Stimulated activated CD4-positive, alpha-beta T cell treated with anti-CD3 and anti-CD28 coated beads, Interleukin-12 subunit alpha, Interleukin-12 subunit beta, amount 100 ng/mL, for 24 hours (primary cell): ENCODE measurements at places on chromosomes 6 and 20.

- no peak for DNase-seq
These were observed 1.7 kb upstream of the GCM2 start for GRCh38 chr6:10883312-10884244.

- no peak for DNase-seq
These were observed 3.4 kb downstream of the BMP7 start for GRCh38 chr20:57262784-57263609.

GRCh38 chr6:43143235-43144128 lies 27.6 kb upstream of the SRF start:
- peak; percentile 49 for DNase-seq

DNA sequence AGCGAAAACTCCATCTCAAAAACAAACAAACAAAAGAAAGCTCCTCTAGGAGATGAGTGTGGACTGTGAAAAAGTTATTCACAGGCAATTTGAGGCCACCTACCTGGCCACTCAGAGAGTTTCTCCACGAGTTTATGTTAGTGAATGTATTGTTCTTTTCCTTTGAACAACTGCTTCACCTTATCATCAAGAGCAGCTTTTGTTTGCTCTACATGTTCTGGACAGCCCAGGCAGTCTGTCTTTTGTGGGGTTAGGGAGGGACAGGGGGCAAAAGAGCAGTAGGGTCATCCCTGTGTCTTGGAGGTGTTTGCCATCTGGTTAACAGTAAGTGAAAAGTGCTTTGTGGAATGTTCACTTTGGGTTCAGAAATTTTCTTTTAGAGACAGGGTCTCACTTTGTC lies 8.0 kb downstream of the CASS4 start:
- no peak for DNase-seq

- no peak for DNase-seq
These were observed 15.4 kb upstream of the SNHG17 start for GRCh38 chr20:38450412-38450975.

GRCh38 chr6:10248378-10248843 lies 166.5 kb downstream of the TFAP2A start:
- DNase-seq: no peak

- no peak for DNase-seq
These were observed 7.5 kb downstream of the AFG1L start for GRCh38 chr6:108302386-108302785.

DNA sequence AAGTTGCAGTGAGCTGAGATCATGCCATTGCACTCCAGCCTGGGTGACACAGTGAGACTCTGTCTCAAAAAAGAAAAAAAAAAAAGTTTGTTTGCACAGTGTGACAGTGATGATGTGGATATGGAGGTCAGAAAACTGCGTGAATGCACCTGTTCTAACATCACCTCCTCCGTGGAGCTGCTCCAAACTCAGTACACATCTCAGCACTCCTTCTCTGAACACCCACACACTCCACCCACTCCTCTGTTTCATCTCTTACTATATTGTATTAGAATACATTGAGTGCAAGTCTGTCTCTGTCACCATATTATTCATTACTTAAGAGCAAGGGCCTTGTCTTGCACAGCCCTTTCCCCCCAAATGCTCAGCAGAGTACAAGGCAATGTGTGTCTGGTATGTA lies 51.5 kb upstream of the ENPP4 start:
- DNase-seq: peak; percentile 3

DNA sequence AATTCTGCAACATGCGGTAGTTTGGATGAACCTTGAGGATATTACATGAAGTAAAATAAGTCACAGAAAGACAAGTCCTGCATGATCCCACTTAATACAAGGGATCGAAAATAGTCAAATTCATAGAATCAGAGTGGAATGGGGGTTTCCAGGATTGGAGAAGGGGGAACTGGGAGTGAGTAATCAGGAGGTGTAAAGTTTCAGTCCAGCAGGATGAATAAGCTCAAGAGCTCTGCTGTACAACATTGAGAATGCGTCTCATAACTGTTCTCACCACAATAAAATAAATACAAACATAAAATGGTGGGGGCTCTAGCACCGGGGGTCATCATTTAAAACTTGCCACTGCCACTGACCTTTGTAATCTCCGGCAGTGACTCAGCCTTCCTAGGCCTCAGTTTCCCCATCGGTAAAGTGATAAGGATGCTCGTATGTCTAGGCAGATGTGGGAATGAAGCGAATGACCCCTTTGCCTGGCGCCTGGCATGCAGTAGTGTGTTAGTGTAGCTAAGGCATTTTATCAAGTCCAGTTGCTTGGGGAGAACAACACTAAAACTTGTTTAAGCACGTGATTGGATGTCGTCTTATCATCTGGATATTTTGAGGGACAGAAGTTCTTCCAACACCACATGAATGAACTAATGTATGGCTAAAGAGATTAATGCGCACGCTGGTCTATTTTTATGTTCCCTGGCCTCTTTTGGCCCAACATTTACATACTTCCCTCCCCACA lies 421.1 kb downstream of the QKI start:
- DNase-seq: no peak

DNA sequence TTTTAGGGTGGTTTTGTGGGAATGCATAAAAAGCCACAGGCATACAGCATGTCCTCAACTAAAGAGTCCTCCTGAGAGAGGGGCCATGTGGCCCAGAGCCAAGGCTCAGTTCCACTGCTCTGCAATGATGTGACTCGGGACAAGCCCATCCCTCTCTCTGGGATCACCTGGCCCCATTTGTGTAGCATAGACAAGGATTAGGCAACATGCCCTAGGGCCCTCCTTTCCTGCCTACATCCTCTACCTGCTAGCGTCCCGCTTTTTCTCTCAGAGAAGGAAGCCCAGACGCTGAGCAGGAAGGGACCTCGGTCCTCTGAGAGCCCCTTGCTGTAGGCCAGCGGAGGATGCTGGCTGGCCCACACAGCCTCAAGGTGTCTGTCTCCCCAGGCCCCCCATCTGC lies 8.8 kb downstream of the TGM2 start:
- DNase-seq: no peak

DNA sequence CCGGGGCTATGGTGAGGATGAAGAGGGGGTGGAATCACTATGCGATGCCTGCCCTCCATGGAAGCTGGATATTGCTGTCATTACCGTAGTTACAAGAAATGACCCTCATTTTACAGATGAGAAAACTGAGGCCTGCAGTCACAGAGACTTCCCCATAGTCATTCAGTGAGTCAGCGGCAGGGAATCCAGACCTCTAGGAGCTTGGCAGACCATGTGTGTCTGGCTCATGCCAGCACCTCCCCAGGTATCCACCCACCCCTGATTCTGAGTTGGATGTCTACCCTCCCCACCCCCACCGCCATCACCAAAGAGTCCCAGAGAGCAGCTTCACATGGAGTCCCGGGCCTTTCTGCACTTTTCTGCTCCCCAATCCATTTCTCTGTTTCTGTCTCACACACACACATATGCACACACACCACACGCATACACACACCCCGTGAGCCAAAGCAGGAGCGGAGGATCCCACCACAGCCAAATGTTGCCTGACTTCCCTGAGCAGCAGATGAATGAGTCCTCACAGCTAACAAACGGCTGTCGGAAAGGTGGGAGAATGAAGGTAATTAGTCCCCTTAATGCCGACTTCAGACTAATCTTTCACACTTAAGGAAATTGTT lies 24.8 kb downstream of the CDH22 start:
- DNase-seq: no peak

GRCh38 chr6:11473008-11473740 lies 64.4 kb upstream of the TMEM170B start:
- no peak for DNase-seq

DNA sequence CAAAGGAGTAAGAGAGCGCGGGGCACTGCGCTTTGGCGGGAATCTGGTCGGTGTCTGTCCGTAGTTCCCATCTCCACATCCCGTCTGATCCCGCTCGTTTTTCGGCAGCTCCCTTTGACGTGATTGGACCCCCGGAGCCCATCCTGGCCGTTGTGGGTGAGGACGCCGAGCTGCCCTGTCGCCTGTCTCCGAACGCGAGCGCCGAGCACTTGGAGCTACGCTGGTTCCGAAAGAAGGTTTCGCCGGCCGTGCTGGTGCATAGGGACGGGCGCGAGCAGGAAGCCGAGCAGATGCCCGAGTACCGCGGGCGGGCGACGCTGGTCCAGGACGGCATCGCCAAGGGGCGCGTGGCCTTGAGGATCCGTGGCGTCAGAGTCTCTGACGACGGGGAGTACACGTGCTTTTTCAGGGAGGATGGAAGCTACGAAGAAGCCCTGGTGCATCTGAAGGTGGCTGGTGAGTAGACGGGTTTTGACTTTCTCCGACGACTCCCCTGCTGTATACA lies 1.4 kb downstream of the BTN1A1 start:
- DNase-seq: peak; percentile 22

GRCh38 chr6:131167773-131168172 lies 32.5 kb downstream of the AKAP7 start:
- no peak for DNase-seq

- DNase-seq: no peak
These were observed 127.4 kb upstream of the ARMC2 start for GRCh38 chr6:108720827-108721226.
